ENCODE measurements at places on chromosomes 3 and 15.
A peak's percentile ranks its signal among the peaks of the same experiment; 100 is the strongest.

- no peak for DNase-seq
These were observed 61.0 kb downstream of the SCAPER start for GRCh38 chr15:76844096-76844495.

- DNase-seq = no peak
These were observed 6.3 kb downstream of the PXYLP1 start for GRCh38 chr3:141237701-141238521.

- DNase-seq = peak; percentile 82
These were observed 181.9 kb upstream of the KBTBD8 start for GRCh38 chr3:66816090-66816761.

- no peak for DNase-seq
These were observed 43.0 kb upstream of the SEC13 start for GRCh38 chr3:10363935-10364334.

DNA sequence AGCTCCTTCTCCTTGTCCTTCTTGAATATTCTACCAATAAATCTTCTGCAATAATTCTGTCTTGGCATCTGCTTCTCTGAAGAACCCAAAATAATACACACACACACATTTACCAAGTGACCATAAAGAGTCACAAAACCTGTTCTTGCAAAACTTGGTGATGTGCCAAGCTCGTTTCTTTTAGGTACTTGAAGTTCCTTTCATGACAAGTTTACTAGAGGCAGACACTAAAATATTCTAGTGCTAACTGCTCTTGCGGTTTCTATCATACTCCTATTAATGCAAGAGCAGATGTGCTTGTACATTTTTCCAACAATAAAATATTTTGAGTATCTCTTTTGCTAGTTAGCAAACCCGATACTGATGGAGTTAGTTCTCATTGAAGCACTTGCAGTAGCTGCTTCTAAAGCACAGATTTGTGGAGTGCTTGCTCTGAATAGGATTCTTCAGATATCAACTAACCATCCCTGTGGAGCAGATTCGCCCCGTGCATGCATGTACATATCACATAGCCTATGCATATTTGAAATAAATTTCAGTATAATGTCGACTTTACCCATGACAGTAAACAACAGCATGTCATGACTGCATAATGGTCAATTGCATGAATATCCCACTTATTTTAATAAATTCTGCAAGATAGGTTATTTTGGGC is 23.2 kb downstream of the HHLA2 start:
- DNase-seq = no peak

- DNase-seq = no peak
These were observed 32.2 kb upstream of the LACTB start for GRCh38 chr15:63089260-63090043.

DNA sequence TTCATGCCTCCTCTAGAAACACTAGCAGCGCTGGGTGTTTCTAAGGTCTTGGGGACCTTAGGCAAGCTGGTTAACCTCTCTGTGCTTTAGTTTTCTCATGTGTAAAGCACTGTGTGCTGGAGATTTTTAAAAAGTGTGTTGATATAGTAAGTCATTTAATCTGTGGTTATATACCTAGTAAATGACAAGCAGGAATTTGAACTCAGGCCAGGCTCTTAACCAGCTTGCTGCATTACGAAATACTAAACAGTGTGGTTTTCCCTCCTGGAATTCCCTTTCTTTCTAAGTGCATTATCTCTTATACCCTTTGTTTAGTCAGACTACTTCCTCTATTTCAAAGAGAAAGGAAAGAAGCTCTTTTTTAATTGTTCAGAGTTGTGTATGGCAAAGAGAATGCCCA is 26.5 kb downstream of the NEO1 start:
- no peak for DNase-seq

GRCh38 chr3:104909721-104910120 is 457.0 kb upstream of the ALCAM start:
- DNase-seq = no peak

DNA sequence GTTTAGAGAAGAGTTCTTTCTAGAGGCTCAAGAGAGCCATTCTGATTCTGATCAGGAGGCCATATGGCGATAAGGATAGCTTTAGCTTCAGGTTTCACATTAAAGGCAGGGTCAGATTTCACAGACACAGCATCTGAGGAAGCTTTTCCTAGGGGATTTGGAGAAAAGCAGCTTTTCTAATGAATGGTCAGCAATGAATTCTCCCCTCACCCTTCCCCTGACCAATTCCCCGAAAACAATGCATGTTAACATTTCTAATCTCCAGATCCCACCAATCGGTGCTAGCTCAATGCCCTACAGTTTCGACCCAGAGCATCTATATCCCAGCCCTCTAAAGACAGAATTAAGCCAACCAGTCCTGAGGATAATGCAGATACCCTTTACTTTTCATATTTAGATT is 9.8 kb downstream of the AGBL1 start:
- no peak for DNase-seq

DNA sequence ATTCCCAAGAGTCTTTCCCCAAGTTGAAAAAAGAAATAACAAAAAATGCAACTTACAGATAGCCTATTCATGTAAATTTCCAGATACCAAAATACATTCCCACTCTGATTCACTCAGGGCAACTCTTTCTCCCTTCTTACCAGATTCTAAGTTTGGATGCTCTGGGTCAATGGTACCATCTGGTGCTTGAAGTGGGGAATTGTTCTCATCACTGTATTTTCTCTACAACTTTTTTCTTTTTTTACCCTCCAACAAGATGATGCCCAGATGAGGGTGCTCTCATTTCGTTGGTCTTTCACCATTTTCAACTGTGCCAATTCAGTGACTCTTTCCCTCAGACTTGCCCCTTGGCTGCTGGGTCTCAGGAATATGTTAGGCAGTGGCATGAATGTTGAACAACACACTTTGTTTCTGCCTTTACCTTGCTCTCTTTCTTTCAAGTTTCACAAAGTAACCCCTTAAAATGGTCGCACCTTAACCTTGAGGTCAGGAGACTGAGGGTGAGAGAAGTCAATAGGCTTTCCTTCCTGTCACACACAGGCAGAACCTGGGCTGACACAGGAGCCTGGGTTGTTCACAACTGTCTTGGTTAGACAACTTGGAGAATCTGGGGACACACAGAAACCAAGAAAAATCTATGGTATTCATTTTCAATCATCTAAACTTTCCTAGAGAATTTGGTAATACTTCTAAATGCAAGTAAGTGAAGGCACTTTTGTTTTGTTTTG is 330.7 kb upstream of the SLCO3A1 start:
- peak; percentile 14 for DNase-seq

DNA sequence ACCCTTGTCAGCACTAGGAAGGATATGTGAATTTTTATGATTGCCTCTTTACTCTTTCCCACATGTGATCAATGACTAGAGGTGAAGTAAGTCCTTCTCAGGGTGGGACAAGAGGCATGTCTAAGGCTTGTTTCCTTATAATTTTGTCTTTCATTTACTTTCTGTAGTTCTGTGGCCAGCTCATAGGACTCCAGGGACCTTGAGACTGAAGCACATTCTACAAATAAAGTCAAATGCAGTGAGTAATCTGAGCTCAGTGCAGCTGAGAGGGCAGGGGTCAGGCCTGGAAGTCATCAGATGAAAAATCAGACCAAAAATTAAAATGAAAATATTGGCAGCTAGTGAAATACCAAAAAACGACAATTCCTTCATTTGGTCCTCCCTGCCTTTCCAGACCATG is 424.7 kb upstream of the THBS1 start:
- DNase-seq = no peak

GRCh38 chr3:20056725-20057611 is 16.7 kb downstream of the KAT2B start:
- DNase-seq = no peak

DNA sequence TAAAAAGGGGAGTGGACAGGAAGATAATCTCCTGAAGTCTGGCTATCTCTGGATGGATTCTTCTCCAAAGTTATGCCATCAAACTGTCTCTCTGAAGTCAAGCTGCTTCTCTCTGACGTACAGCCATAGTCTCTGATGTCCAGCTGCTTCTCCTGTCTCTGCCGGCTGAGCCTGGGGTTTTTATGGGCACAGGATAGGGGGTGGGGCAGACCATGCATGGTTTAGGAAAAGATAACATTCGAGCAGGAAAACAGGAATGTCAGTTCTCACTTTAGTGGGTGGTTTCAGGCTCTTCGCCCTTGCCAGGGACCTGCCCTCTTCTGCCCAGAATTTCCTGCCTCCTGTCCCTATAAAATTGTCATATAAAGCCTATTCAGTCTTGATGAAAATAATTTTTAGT is 110.9 kb upstream of the ROBO1 start:
- no peak for DNase-seq

DNA sequence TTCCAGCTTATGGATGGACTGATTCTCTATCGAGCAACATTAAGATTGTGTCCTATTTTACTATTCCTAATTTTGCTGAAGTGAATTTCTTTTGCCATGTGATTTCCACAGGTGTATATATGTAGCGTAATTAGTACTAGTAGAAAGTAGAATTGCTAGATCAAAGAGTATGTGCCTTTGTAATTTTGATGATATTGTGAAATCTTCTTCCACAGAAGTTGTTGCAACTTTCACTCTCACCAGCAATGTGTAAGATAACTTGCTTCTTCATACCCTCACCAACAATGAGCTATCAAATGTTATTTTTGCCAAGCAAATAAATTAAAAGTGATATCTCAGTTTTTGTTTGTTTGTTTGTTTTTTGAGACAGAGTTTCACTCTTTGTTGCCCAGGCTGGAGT is 5.4 kb downstream of the PGBD4 start:
- DNase-seq = peak; percentile 32

GRCh38 chr3:138148503-138148902 is 16.3 kb upstream of the A4GNT start:
- DNase-seq = no peak

DNA sequence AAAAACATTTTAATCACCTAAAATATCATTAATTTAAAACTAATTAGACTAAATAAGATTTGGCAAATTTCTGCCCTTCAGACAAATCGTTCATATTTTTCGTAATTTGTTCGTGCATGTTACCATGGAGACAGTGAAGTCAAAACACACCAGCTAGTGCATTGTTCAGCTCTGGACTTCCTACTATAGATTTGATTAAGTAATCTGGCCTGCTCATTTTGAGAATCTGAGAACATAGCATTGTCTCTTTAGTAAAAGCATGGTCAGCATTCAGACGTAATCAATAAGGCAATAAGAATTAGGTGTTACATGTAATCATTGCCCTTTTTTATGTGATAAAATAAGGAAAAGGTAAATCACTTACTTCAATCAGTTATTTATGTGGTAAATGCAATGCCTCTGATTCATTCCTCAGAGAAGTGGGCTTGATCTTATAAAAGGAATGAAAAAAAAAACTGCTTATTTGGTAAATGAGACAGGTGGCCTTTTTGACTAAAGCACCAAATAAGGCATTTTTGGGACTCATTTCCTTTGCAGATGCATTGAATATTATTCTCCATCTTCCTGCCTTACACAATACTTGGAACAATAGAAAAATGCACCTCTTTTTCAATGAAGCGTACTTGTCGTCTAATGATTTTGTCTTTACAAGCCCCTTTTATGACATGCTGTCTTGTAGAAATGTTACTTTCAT is 84.5 kb upstream of the FNDC3B start:
- no peak for DNase-seq

DNA sequence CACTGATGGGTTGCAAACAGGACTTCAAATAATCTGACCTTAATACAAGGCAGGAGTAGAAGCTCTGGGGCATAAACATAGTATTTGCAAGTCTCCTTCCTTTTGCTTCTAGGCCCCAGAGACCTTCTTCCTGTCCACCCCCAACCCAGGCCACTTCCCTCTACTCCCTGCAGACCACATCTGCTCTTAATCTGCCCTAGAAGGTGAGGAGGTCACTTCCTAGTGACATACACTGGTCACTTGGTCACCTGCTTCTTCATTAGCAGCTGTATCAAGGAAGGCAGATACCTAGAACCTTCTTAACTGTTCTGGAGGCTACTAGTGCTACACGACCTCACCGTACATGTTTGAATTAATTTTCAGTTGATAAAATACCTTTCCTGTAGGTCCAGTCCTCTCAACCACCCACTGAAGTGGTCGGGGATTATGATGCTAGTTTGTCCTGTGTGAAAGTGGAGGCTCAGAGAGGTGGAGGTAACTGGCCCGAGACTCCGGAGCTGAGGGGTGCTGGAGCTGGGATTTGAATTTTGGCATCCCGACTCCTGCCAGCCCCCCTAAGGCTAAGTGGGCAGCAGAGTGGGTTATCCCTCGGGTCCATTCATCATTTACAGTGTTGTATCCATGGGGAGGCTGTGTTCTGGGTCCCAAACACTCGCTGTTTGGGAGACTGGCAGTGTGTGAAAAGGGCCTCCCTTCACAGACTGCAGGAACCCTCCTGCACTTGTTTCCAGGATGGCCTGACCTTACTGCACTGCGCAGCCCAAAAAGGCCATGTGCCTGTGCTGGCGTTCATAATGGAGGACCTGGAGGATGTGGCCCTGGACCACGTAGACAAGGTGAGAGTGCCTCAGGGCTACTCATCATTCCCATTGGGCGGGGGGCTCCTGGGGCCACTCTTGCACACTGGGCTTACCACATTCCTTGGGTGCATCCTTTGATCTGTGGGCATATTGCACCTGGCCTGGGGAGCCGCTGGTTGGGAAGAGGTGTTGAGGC is 13.9 kb downstream of the ANKDD1A start:
- DNase-seq = no peak

GRCh38 chr15:101307048-101307896 is 12.2 kb upstream of the SNRPA1 start:
- no peak for DNase-seq

GRCh38 chr3:104521606-104522336 is 844.9 kb upstream of the ALCAM start:
- DNase-seq = no peak

DNA sequence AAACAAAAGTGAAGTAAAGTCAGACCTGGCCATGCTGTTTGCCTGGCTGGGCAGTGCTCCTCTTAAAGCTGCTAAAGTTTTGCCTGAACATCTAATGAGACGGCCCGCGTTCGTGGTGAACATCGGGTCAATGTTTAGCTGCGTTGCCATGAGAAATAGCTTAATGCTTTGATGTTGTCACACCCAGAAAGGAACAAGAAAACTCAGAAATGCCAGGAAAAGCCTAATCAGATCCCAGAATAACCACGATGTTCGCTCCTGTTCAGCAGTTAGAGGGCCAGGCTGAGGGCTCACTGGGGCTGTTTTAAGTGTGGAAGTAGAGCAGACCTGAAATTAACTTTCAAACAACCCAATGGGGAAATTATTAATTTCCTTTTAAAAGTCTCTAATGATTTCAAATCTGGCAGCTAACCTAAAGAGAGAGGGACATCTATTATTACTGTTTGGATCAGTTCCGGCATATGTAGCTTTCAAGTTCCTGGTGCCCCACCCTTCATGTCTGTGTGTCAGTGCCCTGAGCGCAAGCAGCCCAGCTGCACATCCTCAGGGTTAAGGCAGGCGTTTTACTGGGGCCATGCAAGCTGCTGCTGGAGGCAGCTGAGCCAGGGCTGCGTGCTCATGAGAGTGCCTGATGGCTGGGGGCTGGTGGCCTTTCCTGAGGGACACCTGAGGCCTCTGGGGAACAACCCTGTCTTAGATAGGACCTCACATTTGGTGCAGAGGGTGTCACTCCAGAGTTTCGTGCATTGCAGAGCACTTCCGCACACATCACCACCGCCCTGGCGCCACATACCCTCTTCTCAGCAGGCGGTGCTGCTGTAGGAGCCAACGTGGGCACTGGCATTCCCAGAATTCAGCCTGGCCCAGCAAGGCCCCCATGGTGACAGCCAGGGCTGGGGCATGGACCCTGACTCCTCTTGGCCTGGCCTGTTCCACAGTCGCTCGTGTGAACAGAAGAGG is 76.6 kb downstream of the LRRK1 start:
- no peak for DNase-seq

All from AML-193 (cell line).